Stimulated activated CD4-positive, alpha-beta T cell treated with anti-CD3 and anti-CD28 coated beads, Interleukin-2, amount 100 ng/mL, for 4 hours (primary cell): ENCODE measurements at places on chromosomes 6 and 20.

GRCh38 chr6:82891076-82891475, 174.6 kb downstream of the UBE3D start:
- no peak for DNase-seq

DNA sequence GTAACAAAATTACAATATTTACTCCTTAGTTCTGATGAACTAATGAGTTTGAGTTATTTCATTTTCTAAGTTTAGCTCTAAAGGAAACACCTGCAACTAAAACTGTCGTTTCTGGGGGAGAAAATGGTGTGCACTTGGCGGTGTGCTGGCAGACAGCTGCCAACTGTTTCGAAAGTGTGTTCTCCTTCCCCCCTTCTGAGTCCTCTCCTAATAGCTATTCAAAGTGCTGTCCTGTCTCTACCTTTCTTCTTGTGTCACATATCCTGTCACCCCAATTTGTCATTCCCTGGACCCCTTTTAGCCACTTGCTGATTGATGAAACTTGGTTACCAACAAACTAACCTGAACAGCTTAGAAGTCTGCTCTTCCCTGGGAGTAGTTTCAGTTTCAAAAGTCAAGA, 4.9 kb upstream of the UBE2J1 start:
- DNase-seq = no peak

DNA sequence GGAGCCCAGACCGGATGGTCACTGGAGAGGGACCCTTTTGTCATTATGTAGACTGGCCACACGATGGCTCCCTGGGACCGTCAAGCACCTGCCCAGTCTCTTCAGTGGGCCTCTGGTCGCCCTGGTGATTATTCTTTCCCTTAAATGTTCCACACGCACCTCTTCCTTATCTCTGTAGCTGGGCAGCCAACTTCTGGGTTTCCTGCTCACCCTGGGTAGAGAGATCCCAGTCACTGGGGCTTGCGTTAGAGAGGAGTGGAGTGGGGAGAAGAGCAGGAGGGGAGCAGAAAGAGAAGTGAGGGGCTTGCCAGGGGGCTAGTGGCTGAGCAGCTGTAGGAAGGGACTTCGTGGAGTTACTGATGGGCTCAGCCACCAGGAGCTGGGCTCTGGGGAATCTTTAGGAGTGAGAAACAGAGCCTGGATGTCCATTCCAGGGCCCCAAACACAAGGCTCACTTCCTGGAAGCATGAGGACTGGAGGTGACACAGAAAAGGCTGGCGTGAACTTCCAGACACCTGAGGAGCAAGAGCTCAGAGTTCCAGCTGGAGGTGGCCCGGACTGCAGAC, 150.1 kb downstream of the DHX35 start:
- DNase-seq = no peak

- DNase-seq = no peak
Measured at GRCh38 chr6:33424855-33425667, 5.2 kb downstream of the SYNGAP1 start.

- DNase-seq = no peak
Measured at GRCh38 chr6:2840749-2841061, 958 bp downstream of the SERPINB1 start.
